ENCODE measurements at places on chromosomes 2 and 18.

DNA sequence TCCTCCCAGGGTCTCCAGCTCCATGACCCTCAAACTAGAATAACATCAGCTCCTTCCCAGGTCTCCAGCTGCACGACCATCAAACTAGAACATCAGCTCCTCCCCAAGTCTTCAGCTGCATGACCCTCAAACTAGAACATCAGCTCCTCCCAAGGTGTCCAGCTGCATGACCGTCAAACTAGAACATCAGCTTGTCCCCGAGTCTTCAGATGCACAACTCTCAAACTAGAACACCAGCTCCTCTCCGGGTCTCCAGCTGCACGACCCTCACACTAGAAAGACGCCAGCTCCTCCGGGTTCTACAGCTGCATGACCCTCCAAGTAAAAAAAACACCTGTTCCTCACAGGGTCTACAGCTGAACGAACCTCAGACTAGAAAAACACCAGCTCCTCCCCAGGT lies 312.9 kb upstream of the TFPI start:
- no peak overlapping the region for H3K27ac ChIP-seq
- no peak overlapping the region for H3K4me3 ChIP-seq
- H3K27me3 ChIP-seq, result no peaks in the 10 kb centered on the region
- no peak for DNase-seq
- H3K4me1 ChIP-seq, result no peaks in the 10 kb centered on the region

DNA sequence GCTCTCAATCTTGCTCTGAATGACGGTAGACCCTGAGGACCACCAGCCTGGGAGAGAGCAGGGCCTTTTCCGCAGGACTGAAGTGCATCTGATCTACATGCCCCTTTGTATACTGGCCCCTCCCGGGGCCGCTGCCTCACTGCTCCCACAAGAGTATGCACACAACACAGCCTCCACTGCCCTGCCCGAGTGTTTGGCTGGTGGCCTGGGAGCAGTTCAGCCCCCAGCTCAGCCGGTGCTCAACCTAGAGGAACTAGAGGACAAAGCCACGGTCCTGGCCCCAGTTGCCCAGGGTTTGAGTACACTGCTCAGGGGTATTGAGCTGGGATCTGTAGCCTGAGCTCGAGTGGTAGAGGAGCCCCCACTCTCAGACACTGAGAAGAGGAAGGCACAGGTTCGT lies 118.9 kb upstream of the CAB39 start:
- no peak for DNase-seq
- H3K27me3 ChIP-seq, result no peaks in the 10 kb centered on the region
- no peaks in the 10 kb centered on the region for H3K36me3 ChIP-seq
- no peaks in the 10 kb centered on the region for H3K4me1 ChIP-seq
- H3K27ac ChIP-seq, result no peak overlapping the region
- no peak overlapping the region for H3K4me3 ChIP-seq

DNA sequence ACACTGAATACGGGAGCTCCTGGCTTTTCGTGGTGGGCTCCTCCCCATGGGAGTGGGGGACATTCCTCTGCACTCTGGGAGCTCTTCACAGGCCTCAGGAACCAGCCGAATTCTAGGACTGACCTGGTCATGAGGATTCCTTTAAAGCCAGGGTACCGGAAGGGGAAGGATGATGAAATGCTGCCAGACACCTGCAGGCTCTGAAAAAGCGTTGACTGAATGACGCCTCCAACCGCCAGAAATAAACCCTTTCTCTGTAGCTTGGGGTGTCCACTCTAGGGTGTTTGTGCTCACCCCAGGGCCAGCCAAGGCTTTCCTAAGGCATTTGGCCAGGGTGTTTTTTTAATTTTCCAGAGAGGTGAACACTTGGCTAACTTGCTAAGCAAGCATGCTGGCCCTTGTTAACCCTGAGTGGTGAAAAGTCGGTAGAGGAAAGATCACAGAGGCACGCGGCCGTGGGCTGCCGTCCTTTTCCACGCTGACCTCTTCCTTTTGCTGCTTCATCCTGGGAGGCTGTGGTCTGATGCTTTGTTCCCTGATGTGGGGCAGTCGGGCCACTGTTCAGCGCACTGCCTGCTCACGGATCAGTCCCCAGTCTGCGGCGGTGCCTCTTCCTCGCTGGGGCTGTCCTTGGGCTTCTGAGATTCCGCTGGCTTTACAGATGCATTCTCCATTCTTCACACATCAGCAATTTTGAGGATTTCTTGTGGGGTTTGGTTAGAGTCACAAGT lies 32.0 kb downstream of the IMPA2 start:
- H3K27me3 ChIP-seq, result no peaks in the 10 kb centered on the region
- no peak for DNase-seq
- H3K4me3 ChIP-seq, result no peak overlapping the region
- no peaks in the 10 kb centered on the region for H3K36me3 ChIP-seq

DNA sequence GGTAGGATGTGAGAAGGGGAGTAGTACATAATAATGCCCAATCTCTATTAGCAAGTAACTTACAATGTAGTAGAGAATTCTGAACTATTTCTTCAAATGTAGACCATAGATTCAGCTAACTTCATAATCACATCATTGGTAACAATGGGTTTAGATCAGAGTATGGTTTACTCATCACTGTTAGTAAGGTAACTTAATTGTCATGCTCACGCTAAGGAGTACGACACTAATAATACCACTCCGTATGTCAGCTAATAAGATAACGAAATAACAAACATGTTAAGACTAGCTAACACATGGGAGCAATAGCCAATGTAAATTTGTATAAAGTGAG lies 56.4 kb upstream of the CCDC141 start:
- H3K36me3 ChIP-seq, result no peaks in the 10 kb centered on the region
- H3K4me1 ChIP-seq, result no peaks in the 10 kb centered on the region
- DNase-seq, result no peak

DNA sequence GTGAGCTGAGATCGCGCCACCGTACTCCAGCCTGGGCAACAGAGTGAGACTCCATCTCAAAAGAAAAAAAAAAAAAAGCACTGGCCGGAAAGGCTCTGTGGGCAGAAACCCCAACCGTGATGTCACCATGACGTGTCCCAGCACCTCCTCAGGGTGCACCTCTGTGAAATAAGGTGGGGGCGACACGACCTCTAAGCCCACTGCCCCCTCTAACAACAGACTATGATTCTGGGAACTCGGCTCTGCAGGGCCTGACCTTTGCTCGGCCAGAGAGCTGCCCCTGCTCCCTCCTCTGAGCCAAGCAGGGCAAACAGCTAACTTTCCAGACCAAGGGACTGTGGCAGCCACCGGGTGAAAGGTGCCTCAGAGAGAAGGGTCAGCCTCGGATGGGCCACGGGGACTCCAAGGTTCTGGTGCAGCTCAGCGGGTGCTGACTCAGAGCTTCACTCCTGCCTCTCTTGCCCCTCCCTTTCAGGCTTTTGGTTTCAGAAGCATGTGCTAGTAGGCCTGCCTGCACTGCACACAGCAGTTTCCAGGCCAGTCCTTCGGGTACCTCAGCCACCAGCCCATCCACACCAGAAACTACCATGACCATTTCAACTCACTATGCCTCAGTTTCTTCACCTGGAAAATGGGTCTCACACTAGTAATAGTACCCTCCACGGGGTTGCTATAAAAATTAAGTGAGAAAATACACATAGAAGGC lies 8.0 kb downstream of the TMBIM1 start:
- no peak overlapping the region for H3K4me3 ChIP-seq
- DNase-seq, result no peak
- H3K27me3 ChIP-seq, result no peaks in the 10 kb centered on the region
- peaks cover 61% of the 10 kb centered on the region for H3K4me1 ChIP-seq
- H3K36me3 ChIP-seq, result no peaks in the 10 kb centered on the region

- no peak overlapping the region for H3K4me3 ChIP-seq
- H3K4me1 ChIP-seq, result no peaks in the 10 kb centered on the region
Measured at GRCh38 chr2:70242552-70242951, 5.9 kb downstream of the TIA1 start.

- H3K27me3 ChIP-seq, result no peaks in the 10 kb centered on the region
- no peak overlapping the region for H3K27ac ChIP-seq
- no peaks in the 10 kb centered on the region for H3K36me3 ChIP-seq
- H3K4me1 ChIP-seq, result no peaks in the 10 kb centered on the region
- DNase-seq, result no peak
- H3K4me3 ChIP-seq, result no peak overlapping the region
Measured at GRCh38 chr2:136067459-136067858, 50.5 kb downstream of the CXCR4 start.

DNA sequence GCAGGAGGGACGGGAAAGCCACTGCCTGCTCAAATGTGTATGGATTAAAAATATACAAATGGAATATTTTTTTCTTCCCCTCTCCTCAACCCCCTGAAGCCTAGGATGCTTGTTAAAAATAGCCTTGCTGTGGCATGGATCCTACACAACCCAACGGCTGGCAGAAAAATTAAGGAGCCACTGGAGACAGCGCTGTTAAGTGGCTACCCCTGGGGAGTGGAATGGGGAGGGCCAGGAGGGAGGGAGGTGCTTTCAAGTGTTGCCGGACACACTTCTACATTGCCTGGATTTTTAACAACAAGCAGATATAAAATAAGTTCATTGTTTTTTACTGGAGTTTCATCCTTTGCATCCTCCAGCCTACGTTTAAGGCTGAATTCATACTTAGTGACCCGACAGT lies 66.6 kb downstream of the ZBTB7C start:
- H3K36me3 ChIP-seq, result no peaks in the 10 kb centered on the region
- no peak overlapping the region for H3K27ac ChIP-seq
- H3K4me3 ChIP-seq, result no peak overlapping the region
- H3K4me1 ChIP-seq, result no peaks in the 10 kb centered on the region
- no peak for DNase-seq
- H3K27me3 ChIP-seq, result no peaks in the 10 kb centered on the region

DNA sequence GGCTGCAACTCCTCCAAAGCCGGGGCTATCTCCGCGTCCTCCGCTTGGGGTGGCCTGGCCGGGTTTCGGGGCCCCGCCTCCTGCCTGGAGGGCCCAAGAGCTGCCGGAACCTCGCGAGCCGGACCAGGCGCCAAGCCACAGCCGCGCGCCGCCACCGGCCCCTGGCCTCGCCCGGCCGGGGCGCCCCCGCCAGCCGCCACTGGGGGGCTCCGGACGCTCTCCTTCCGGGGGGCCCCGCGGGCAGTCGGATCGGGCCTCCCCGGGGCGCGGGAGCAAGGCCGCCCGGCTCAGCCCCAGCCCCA lies 17.4 kb upstream of the HAAO start:
- peak; percentile 78 for DNase-seq
- no peaks in the 10 kb centered on the region for H3K4me1 ChIP-seq
- H3K36me3 ChIP-seq, result no peaks in the 10 kb centered on the region

DNA sequence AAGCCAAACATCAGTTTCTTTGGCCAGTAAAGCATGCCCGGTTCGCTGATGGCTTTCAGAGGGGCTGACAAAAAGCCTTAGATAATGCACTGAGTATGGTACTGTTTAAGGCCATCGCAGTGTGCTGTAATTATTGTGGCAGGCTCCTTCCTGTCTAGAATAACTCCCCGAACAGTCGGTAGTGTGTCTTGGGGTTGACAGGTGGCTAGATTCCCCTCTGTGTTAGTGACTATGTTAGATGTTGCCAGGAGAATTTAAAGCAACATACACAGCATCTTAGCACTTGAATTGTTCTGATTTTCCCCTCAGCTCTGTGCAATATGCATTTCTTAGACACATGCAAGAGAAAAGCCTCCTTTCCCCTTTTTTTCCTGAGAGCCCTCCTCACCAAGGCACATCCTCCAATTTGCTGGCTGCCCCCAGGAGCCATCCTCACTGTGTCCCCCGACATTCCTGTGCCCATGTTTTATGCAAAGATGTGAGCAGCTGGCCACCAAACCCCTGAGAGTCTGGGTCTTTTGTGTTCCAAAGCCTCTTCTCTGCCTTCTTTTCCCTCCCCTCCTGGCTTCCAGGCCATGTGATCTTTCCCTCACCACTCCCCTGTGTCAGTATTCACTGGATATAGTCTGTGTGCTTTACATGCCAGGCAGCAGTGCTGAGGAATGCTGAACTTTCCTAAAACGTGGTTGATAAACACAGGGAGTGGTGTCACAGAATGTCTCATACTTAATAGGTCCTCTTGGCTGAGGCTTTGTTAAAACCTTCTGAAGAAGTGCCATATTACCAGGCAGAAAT lies 331.5 kb downstream of the HRH4 start:
- no peaks in the 10 kb centered on the region for H3K4me1 ChIP-seq
- H3K27ac ChIP-seq, result no peak overlapping the region
- H3K27me3 ChIP-seq, result no peaks in the 10 kb centered on the region
- no peak for DNase-seq

DNA sequence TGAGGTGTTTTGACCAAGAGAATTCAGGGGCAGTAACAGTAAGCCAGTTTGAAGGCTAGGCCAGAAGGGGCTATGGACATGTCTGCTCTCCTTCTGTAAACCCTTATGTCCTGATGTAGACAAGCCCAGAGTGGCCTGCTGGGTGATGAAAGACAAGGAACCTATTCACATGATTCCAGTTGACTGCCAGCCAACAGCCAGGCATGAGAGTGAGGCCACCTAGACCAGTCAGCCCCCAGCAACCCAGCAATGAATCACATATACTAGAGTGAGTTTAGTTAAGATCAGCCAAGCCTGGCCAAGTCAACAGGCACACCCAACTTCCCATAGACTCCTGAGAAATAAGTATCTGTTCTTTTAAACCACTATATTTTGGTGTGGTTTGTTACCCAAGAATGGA lies 1889.7 kb upstream of the CELF4 start:
- no peak for DNase-seq
- H3K27me3 ChIP-seq, result no peaks in the 10 kb centered on the region
- H3K4me1 ChIP-seq, result no peaks in the 10 kb centered on the region
- no peaks in the 10 kb centered on the region for H3K36me3 ChIP-seq
- H3K4me3 ChIP-seq, result no peak overlapping the region

DNA sequence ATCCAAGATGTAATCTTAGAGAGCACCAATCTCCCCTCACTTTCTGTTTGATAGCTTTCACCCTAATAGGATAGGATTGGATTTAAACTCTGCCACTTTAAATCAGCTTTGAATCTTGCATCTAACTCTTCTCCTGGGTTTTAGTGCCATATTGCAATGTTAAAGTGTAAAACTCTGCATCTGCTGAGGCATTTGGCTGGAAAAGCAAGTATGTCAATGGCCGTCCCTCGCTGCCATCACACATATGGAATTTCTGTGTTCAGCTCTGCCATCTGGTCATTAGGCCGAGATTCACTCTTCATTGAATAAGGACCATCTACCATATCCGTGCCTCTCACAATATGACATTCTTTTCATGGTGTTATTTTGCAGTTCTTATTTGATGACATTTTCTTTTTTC lies 728.1 kb upstream of the PIK3C3 start:
- H3K36me3 ChIP-seq, result no peaks in the 10 kb centered on the region
- H3K4me1 ChIP-seq, result no peaks in the 10 kb centered on the region
- DNase-seq, result no peak
- no peak overlapping the region for H3K27ac ChIP-seq

GRCh38 chr18:46868169-46868921 lies 49.0 kb downstream of the PIAS2 start:
- H3K36me3 ChIP-seq, result no peaks in the 10 kb centered on the region
- no peaks in the 10 kb centered on the region for H3K4me1 ChIP-seq
- peak overlapping the region; percentile 20 for H3K27ac ChIP-seq
- DNase-seq, result no peak

DNA sequence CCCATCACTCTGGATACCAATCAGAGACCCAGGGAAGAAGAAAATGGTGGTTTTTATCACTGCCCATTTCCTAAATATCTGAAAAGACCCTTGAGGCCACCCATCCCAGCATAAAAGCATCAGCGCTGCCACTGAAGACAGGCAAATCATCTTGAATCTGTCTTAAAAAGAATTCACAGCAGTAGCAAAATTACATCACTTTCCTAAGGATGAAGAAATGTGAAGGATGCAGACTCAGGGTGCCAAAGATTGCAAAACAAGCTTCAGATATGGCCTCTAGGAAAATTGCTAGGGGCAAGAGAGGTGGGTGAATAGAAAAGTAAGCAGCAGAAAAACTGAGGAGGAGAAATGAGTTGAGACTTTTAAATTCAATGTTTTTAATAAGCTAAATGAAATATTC lies 70.0 kb downstream of the SLC25A12 start:
- H3K36me3 ChIP-seq, result no peaks in the 10 kb centered on the region
- H3K27me3 ChIP-seq, result no peaks in the 10 kb centered on the region
- no peak overlapping the region for H3K27ac ChIP-seq
